Kidney glomerular epithelial cell (primary cell): ENCODE measurements at places on chromosomes 5 and 9.

- no peak for DNase-seq
Measured at GRCh38 chr5:90226433-90227099, 183.0 kb downstream of the CETN3 start.

DNA sequence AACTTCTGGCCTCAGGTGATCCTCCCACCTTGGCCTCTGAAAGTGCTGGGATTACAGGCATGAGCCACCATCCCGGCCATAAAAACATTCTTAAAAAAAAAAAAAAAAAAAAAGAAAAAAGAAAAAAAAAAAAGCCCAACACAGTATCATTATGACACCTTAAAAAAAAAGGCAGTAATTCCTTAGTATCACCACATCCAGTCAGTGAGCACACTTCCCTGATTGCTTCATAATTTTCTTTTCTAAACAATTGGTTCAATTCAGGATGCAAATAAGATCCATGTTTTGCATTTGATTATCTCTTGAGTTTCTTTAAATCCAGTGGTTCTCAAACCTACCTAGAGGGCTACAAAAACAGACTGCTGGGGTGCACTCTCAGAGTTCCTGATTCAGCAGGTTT is 182.5 kb downstream of the CDK5RAP2 start:
- DNase-seq, result no peak

- peak; percentile 59 for DNase-seq
Measured at GRCh38 chr9:34664281-34665066, 2.0 kb upstream of the CCL27 start.

GRCh38 chr9:12923468-12924009 is 148.7 kb downstream of the LURAP1L start:
- no peak for DNase-seq
